HL-60 (cell line): ENCODE measurements at places on chromosomes 3 and 15.

DNA sequence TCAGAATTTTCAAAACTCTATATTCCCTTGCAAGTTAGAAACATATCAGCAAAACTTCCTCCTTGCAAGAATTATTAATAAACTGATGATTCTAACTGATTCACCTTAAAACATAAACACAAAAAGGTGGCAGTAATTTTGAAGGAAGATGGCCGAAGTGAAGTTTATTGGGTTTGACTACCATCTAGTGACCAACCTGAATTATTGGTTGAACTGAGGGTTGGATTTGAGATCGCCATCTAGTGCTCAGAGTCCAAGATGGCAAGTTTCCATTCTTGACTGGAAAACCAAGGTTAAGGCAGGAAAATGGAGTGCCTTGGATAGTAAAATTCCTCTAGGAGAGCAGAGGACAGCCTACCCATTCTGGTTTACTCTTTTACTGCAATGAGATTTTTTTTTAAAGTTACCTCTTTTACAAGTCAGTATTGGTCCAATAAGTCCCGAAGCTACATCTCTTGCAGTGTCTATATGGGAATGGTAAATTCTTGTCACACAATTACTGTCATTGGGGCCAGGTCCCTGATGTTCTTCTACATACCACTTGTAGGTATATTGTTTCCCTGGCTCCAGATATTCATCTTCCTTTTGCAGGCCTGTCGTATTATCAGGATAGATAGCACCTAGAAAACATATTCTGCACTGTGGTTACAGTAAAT lies 51.6 kb upstream of the CP start:
- DNase-seq, result peak; percentile 57

DNA sequence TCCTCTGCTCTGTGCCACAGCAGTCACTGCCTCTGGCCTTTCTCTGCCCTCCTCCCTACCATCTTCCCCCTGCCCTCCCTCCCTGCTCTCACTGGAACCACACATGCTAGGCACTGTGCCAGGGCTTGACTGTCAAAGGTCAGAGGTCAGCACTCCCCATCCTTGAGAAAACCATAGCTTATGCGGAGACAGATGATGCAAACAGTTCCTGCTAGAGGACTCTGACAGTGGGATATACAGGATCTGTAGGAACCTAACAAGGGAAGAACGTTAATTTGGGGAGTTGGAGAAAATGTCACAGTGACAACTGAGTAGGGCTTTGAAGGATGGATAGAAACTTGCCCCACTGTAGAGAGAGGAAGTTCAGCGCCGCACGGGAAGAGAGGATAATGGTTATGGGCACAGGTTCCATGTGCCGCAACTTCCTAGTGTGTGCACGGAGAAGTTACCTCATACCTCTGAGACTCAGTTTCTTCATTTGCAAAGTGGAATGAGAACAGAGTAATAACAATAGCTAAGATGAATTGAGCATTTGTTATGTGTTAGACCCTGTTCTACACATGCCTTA lies 29.3 kb upstream of the XYLB start:
- DNase-seq, result peak; percentile 69

GRCh38 chr3:196590279-196590678 lies 21.8 kb downstream of the FBXO45 start:
- DNase-seq, result no peak

- DNase-seq, result no peak
Measured at GRCh38 chr3:80770106-80771074, 991.1 kb downstream of the GBE1 start.

DNA sequence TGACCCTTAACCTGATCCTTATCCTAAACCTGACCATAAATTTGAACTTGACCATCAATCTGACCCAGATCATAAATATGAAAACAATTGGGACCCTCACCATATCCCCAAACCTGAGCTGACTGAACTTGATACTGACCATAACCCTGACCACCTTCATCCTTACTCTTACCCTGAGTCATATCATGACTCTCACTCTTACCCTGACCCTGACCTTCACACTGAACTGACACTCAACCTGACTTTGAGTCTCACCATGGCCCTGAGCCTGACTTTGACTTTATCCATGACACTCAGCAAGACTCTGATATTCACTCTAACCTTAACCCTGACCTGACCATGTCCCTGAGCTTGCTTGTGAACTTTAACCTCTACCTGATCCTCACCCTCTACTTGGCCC lies 34.3 kb upstream of the SLC25A26 start:
- DNase-seq, result no peak

GRCh38 chr15:62491642-62492041 lies 326.6 kb upstream of the C2CD4B start:
- no peak for DNase-seq

DNA sequence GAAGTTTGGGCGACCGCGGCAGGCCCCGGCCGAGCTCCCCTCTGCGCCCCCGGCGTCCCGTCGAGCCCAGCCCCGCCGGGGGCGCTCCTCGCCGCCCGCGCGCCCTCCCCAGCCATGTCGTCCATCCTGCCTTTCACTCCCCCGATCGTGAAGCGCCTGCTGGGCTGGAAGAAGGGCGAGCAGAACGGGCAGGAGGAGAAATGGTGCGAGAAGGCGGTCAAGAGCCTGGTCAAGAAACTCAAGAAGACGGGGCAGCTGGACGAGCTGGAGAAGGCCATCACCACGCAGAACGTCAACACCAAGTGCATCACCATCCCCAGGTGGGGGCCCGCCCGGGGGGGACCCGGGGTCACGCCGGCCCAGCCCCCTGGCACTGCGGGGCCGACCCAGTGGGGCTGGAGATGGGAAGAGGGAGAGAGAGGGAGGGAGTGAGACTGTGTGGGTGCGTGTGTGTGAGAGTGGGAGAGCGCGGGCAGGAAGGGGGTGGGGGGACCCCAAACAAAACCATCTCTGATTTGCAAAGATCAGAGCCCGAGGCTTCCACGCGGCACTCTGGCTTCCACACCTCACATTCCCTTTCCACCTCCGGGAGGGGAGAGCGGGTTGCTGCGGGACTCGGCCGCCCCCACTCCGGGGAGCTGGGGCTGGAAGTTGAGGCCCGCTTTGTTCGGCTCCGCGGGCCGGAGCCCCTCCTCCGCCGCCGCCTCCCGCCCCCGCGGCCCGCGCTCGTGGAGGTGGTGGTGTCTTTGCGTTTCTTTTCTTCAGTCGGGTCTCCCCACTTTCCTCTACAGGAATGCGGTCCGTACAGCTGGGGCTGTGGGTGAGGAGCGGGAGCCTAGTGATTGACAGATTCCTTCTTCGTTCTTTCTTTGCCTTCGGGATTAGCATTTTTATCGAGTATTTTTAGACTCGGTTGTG lies 898 bp downstream of the SMAD3 start:
- no peak for DNase-seq

DNA sequence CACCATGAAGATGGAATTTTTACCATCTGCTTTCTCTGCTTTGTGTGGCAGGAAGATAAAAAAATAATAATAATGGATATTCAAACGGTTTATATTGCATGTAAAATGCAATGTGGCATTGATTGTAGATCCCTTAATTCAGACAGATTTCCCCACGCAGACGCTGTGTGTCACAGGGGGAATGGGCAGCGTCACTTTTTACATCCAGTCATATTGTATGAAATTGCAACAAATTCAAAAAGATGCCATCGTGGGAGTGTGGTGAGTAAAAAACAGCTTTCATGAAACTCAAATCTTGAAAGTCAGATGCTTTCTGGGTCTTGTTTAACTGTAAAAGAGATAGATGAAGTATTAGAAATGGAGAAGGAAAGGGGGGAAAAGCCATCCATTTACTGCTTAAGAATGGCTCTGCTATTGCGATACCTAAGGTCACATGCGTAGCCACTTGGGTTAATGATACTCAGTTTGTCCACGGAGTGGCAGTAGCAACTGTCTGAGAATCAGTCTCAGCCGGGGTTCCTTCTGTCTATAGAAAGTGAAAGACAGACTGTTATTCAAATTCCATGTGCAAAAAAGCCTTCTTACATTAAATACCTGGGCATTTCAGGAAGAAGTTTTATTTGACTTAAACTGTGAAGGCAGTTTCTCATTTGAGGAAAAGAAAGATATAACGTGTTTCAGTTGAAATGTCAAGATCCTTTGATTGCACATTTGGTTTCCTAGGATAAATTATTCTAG lies 28.5 kb downstream of the BTD start:
- peak; percentile 79 for DNase-seq

DNA sequence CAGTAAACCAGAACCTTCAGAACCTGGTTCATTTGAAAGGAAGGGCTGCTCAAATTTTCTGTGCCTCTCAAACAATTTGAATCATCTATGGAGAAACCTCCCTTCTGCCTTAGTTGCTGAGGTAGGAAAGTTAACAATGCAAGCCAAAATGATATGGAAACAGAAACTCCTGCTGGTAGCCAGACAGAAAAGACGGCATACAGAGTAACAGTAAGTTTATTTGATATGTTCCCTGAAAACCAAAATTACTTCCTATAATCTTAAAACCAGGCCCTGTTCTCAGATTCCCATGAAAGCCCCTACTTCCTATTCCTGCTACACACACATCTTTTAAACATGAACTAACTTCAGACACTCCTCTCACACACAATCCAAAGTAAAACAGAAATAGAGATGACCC lies 86.2 kb downstream of the TBC1D5 start:
- no peak for DNase-seq

DNA sequence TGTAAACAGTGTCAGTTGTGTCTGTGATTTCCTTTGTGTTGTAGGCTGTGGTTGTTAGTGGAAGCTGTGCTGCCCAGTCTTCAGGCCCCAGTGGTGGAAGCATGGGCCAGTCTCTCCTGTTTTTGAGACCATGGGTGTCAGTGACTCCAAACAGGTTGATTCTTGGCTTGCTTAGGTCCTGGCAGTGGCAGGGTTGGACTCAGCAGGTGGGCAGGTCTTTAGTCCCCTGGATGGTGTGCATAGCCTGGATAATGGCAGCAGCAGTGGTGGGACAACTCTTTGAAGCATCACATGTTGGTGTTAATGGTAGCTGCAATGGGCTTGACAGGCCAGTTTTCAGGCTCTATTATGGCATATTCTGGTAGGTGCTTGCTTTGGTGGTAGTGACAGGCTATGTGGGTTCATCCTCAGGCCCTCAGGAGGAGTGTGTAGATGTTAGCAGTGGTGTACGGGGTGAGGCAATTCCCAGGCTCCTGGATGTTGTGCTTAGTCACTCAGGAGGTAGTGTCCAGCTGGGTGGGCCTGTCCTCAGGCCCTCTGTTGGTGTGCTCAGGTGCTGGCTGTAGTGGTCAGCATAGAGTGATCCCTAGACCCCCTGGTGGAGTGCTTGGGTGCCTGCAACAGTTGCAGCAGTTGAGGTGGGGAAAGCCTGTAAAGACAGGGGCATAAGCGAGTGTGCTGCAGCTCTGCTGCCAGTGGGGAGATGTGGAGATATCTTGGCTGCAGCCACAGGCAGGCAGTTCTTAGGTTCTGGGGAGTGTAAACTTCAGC lies 596.7 kb downstream of the PDCD6IP start:
- DNase-seq, result no peak

GRCh38 chr3:79297245-79297960 lies 470.4 kb downstream of the ROBO1 start:
- DNase-seq, result no peak

DNA sequence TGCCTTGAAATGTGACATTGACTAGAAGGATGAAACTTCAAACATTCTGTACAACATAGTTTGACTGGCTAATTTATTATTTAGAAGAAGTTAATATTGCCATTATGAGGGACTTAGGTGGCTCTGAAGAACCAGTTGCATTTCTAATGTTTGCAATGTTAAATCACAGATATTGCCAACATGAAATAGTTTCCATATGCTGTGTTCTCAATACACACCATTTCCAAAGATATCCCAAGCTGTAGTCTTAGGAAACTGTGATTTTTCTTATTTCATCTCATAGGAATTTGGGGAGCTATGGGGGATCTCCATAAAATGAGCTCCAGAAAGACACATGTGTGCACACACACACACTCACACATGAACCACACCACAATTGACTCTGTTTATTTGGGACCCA lies 36.3 kb downstream of the ALG1L2 start:
- no peak for DNase-seq

- no peak for DNase-seq
Measured at GRCh38 chr3:78317774-78318173, 1277.9 kb downstream of the ROBO2 start.

GRCh38 chr15:52243286-52243685 lies 52.1 kb upstream of the GNB5 start:
- no peak for DNase-seq

DNA sequence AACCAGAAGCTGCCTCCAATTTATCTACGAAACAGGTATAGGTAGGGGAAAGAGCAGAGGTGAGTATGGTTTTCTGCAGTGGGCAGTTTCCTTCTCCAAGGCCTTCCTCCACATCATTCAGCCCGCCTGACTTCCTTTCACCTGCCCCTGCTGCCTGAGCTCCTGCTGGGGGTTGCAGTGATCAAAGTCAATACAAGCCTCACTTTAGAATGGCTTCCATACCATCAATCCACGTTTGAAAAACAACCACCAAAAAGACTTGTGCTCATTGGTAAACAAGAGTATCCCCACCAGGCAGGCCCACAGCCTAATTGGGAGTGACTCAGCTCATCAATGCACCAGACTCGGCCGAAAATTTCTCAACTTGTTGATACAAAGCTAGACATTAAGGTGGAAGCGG lies 159.9 kb downstream of the MAGI1 start:
- no peak for DNase-seq

- DNase-seq, result no peak
Measured at GRCh38 chr3:62167566-62168262, 205.6 kb downstream of the FEZF2 start.

- no peak for DNase-seq
Measured at GRCh38 chr15:92711457-92711831, 55.9 kb upstream of the FAM174B start.

DNA sequence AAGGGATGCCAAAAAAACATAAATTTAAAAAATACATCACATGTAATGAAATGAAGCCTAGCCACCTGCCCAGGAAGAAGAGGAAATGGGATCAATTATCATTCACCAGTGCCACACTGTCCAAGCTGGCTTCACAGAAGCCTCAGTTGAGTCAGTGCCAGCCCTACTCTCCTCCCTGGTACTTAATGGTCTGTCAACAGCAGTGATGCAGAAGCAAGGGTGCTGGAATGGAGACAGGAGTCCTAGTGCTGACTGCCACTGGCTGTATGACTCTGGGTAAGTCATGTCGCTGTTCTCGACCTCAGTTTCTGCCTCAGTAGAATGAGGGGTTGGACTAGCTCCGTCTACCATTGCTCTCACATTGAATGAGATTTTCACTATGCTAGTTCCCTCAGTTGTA lies 78.5 kb upstream of the LARS2 start:
- no peak for DNase-seq

DNA sequence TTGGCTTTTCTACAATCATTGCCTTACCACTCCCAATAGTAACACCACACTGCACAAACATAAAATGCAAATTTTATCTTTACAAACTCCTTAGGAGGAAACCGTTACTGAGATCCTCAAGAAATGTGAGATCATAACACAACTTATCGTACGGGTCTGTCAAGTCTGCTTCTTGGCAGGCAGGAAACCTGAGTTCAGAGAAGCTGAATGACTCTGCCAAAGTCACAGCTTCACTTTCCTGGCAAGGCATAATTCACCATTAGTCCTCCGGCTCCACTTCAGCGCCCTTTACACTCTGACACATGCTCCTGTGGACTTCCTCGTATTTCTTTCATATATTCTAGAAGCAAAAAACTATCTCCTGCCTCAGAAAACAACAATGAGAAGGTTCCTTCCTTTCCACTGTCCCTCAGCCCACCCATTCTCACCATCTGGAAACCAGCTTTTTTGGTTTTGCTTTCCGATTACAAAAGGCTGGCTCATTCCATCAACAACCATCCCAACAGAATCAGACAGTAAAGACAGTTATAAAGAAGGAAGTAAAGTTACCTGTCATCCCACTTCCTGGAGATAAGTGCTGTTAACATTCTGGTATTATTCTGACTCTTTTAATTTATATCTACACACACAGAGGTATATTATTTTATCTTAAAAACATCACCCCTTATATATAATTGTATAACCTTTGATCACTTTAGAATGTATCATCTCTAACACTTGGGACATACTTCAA lies 223.4 kb downstream of the STT3B start:
- DNase-seq, result no peak
